ENCODE measurements at places on chromosomes 12 and 14.

GRCh38 chr14:59868021-59868420 lies 2.6 kb downstream of the RTN1 start:
- DNase-seq: no peak

GRCh38 chr12:115325858-115326257 lies 641.9 kb upstream of the TBX3 start:
- DNase-seq: no peak

DNA sequence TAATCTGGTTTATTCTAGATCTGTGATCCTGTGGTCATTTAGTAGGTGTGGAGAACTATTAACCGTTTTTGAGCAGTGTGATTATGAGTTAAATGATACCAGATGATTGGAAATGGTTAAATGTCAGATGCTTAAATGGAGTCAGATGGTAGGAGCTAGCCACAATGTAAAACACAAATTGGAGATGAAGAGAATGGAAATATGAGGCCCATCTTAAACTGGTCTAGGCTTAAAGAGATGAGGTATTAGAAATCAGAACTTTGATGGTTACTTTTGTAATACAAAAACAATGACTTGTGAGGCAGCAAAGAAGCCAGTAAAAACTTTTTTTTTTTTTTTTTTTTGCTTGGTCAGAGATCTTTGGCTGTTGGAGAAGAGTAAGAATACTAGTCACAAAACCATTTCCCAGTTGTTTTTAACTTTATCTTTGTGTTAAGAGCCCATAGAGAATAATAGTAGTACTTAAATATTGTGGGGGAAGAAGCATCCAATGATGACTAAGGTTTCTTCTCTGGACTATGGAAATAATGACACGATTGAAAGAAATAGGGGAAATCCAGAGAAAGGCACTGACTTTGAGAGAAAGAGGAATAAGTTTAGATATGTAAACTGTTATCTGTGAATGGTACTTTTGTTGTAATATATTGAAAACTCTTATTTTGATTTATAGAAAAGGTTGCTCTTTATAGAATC lies 95.9 kb downstream of the WNK1 start:
- no peak for DNase-seq

DNA sequence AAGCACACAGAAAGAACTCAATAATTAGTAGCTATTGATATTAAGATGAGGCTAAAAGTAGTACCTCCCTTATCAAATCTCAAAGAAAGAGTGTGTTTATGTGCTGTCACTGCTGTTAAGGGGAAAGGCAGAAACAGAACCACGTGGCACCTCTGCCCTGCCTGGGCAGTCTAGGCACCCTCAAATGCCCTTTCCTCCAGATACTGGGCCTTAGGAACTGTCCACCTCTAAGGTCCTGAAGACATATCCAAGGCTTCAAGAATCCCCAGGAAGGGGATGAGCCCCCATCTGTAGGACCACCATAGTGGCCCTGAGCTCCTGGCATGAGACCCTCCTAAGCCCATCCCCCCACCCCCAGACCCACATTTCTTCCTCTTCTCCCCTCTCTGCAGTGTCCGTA lies 29.1 kb downstream of the NGB start:
- DNase-seq: no peak

GRCh38 chr14:102584871-102585869 lies 7.3 kb upstream of the RCOR1 start:
- DNase-seq: no peak

GRCh38 chr14:50605766-50606165 lies 45.8 kb downstream of the ATL1 start:
- DNase-seq: no peak

GRCh38 chr12:68794653-68795251 lies 13.2 kb upstream of the MDM2 start:
- DNase-seq: no peak

- DNase-seq: no peak
Measured at GRCh38 chr12:18139989-18140596, 50.1 kb upstream of the RERGL start.

GRCh38 chr12:12534975-12535374 lies 27.7 kb downstream of the DUSP16 start:
- no peak for DNase-seq

DNA sequence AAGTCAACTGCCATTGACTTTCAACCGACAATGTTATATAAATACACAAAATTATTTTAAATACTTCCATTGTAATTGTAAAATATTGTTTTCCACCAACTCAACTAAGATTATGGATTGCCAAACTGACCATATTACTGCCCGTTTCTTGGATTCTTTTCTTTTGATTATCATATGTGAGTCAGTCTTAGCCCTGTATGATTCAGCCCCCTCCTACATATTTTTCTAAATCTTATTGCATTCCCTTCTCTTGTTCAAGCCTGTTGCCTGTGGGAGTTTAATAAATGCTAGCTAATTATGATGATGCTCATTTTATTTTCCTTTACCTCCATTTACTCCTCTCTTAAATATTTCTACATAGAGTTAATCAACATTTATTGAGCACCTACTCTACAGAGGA lies 6.8 kb downstream of the RASSF9 start:
- no peak for DNase-seq

- no peak for DNase-seq
Measured at GRCh38 chr14:86203843-86204242, 673.9 kb downstream of the FLRT2 start.

DNA sequence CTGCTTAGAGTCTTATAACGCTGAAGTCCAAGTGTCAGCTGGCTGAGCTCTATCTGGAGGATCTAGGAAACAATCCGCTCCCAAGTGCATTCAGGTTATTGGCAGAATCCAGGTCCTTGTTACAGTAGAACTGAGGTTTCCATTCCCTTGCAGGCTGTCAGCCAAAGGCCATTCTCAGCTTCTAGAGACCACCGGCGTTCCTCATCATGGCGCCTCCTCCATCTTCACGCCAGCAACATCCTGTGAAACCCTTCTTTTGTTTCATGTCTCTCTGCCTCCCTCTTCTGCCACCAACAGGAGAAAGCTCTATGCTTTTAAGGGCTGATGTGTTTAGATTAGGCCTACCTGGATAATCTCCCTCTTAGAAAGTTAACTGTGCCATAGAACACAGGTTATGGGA lies 133.0 kb upstream of the RASSF8 start:
- no peak for DNase-seq

DNA sequence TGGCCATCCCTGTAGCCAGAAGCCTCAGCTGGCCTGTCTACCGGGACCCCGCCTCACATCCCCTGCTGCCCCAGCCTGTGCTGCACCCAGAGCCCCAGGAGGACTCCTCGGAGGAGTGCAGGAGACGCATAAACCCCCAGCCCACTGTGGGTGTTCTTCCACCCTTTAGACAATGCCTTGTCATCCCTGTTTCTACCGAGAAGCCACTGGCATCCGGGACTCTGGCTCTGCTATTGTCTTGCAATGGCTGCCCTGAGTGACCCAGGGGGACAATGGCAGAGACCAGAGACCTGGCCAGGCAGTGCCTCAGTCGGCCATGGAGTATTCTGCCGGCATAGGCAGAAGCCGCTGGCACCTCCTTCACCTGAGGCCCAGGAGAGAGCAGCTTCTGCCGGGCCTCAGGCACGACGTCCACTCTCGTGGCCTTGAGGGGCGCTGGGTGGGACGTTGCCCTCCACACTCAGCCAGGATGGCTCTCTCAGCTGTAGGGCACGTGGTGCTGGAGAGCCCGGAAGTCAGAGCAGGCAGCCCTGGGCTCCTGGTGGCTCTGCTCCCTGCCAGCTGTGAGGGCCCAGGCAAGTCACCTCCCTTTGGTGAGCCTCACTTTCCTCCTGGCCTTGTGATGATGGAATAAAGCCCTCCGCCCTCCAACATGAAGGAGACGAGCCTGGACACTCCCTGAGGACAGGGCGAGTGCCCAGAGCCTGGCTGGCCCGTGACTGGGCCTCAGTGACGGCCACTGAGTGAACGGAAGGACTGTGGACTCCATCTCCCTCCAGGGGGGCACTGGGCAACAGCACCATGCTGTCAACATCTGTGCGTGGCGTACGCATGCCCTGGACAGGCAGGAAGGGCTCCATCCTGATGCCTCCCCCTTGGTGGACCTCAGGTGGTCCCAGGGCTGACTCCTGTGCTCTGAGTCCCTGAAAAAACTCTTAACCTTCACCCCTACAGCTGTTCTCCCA lies 41.0 kb downstream of the TRAFD1 start:
- DNase-seq: no peak

DNA sequence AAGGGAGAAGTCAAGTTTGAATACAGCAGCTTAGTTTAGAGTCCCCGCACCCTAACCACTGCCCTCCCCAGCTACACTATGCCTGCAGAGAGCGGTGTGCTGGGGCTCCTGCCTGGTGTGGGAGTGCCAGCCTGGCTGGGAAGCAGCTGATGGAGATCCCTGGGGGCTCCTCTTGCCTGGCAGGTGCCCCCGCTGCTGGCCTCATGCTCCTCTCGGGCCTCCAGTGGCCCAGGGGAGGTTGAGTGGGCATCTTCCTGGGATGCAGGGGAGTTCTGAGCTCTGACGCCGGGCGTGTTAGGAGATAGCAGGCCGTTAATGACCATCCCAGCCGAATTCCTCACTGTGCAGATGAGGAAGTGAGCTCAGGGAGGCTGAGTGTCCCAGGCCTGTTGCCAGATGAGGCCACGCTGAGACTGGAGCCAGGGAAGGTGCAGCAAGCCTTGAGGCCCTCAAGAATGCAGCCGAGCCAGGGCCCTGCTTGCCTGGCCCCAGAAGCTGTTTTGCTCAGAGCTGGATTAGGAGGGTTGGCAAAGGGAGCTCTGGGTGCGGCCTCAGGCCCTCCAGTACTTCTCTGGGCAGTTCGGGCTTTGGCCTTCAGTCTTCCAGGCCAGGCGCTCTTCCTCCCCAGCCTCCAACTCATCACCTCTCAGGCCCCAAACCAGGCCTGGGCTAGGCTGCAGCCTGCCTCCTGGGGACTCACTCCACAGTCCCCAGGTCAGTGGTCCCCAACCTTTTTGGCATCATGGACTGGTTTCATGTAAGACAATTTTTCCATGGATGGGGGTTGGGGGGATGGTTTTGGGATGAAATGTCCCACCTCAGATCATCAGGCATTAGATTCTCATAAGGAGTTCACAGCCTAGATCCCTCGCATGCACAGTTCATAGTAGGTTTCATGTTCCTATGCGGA lies 6.6 kb upstream of the CYP46A1 start:
- DNase-seq: no peak
